Spinal cord (tissue), 10 donors: ENCODE measurements at places on chromosomes 1 and 21.

DNA sequence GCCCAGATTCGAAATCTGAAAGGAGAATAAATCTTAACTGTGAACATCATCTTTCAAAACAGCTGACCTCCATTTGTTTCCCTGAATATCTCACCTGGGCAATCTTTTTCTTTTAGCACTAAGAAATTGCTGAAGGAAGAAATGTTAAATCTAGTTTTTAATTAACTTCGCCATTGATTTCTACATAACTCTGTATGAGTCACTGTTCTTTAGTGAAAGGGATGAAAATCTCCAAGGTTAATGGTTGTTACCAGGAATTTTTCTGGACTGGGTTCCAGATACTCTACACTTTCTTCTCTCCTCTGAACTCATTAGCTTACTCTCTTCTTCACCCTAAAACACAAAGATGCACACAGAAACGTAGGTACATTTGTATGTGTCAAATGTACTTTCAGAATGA lies 235.7 kb downstream of the BACH1 start:
- no peaks in the 10 kb centered on the region for H3K4me1 ChIP-seq
- H3K27ac ChIP-seq: no peak overlapping the region
- no peak for DNase-seq

DNA sequence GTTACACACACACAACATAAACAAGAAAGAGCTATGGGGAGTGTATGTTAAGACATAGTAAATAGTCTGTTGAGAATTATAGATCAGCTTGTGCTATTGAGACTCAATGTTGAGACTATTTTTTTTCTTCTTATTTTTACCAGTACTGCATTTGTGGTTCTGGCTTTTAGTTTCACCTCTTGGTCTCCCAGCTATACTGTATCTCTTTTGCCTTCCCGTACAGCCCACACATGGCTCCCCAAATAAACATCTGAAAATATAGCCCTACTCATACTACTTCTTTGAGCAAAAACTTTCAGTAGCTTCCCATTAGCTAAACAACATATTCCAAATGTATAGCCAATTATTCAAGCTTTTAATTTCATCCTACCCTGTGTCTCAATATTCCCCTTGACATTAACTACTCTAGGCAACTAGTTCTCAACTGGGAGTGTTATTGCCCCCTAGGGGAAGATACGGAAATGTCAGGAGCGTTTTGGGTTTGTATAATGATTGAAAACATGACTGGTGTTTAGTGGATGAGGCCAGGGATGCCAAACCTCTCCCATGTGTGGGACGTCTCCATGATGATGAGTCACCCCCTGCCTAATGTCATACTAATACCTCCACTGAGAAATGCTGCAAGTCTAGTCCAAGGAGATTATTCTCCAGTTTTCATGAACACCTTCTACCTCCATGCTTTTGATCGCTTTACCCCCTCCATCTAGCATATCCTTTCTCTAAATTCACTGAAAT lies 6.8 kb downstream of the RPE65 start:
- H3K4me3 ChIP-seq: no peak overlapping the region
- no peaks in the 10 kb centered on the region for H3K36me3 ChIP-seq
- no peaks in the 10 kb centered on the region for H3K27me3 ChIP-seq
- DNase-seq: no peak
- H3K27ac ChIP-seq: no peak overlapping the region

GRCh38 chr1:88784551-88784950 lies 100.5 kb downstream of the PKN2 start:
- peaks cover 3% of the 10 kb centered on the region for H3K36me3 ChIP-seq
- H3K27me3 ChIP-seq: no peaks in the 10 kb centered on the region
- H3K27ac ChIP-seq: no peak overlapping the region
- H3K4me1 ChIP-seq: no peaks in the 10 kb centered on the region
- H3K4me3 ChIP-seq: no peak overlapping the region

- no peak for DNase-seq
- no peak overlapping the region for H3K27ac ChIP-seq
- no peaks in the 10 kb centered on the region for H3K4me1 ChIP-seq
- no peaks in the 10 kb centered on the region for H3K27me3 ChIP-seq
Measured at GRCh38 chr1:79530476-79530875, 523.9 kb upstream of the ADGRL4 start.

- H3K4me1 ChIP-seq: no peaks in the 10 kb centered on the region
- DNase-seq: no peak
- no peaks in the 10 kb centered on the region for H3K27me3 ChIP-seq
- H3K27ac ChIP-seq: no peak overlapping the region
Measured at GRCh38 chr1:78913950-78914349, 92.6 kb downstream of the ADGRL4 start.
